Stimulated activated CD8-positive, alpha-beta memory T cell treated with anti-CD3 and anti-CD28 coated beads, Interleukin-15, amount 100 ng/mL, for 1 hour (primary cell): ENCODE measurements at places on chromosomes 2 and 18.

DNA sequence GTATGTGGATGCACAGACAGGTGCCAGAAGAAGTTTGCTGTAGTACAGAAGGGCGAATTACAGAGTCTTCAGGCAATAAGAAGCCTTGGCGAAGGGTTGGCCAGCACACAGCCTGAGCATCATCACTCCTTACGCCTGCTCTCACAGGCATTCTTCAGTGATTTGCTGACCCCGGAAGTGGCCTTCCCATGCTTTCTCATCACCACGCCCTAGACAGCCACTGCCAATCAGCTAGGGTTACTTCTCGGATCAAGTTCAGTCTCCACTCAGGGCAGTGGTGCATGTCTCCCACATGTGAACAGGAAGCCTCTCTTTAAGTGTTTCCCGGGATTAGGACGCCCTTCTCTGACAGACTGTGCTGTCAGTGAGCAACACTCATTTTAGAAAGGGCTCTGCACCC is 81.8 kb downstream of the C1QL2 start:
- no peak for DNase-seq

GRCh38 chr2:188235364-188235763 is 56.3 kb upstream of the GULP1 start:
- DNase-seq = no peak

DNA sequence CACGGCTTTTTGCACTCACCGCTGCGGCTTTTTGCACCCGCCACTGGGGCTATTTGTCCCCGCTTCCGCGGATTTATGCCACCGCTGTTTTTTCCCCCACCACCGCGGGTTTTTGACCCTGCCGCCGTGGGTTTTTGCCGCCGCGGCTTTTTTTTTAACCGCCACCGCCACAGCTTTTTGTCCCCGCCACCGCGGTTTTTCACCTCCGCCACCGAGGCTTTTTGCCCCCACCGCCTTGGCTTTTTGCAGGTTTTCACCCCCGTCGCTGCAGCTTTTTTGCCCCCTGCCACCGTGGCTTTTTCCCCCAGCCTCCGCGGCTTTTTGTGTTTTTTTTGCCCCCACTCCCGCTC is 2796.7 kb upstream of the TEKT4 start:
- DNase-seq = no peak

GRCh38 chr2:20635675-20636584 is 15.0 kb downstream of the HS1BP3 start:
- no peak for DNase-seq

DNA sequence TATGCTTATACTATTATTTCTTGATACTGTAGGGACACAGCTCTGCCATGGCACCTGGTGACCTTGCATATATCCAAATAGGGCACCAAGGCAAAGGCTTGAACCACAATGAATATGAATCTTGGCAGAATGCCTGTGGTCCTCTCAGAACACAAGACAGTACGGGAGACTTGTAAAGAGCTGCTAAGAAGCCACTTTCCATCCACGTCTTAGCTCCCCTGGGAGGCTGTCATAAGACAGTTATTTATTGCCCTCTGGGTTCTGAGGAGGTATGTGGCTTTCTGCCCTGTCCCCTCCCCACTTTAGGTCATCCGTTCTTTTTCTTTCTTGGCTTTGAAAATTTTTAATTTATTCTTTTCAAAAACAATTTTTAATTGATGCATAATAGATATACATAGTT is 29.8 kb upstream of the MRPL33 start:
- no peak for DNase-seq

DNA sequence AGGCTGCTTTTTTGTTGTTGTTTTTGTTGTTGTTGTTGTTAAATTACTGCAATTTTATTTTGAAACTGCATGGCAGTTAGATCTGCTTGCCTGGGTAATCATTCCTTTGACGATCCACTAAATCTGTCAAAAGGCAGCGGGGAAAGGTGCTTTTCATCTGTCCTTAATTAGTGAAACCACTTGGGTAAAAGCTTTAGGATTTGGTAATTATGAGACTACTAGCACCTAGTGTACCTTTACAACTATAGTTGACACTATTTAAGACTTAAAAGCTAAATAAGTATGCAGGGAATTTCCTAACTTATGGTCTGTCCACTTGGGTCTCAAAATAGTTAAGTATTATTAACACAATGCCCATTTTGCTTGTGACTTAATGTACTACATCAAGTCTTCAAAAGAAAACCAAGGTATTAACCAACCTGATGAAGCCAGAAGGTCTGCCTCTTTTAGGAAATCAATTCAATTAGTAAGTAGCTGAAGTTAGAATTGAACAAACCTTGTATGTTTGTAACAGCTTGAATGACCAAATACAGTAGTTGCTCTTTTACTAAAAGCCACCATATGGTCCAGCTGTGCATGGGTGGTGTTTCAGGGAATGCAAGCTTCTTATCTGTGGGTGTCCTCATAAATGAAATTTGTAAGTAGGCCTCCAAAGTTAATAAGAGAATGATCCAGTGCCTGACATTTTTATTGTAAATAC is 44.8 kb downstream of the NAB1 start:
- DNase-seq = no peak

GRCh38 chr2:19408592-19408991 is 50.2 kb upstream of the OSR1 start:
- DNase-seq = no peak

DNA sequence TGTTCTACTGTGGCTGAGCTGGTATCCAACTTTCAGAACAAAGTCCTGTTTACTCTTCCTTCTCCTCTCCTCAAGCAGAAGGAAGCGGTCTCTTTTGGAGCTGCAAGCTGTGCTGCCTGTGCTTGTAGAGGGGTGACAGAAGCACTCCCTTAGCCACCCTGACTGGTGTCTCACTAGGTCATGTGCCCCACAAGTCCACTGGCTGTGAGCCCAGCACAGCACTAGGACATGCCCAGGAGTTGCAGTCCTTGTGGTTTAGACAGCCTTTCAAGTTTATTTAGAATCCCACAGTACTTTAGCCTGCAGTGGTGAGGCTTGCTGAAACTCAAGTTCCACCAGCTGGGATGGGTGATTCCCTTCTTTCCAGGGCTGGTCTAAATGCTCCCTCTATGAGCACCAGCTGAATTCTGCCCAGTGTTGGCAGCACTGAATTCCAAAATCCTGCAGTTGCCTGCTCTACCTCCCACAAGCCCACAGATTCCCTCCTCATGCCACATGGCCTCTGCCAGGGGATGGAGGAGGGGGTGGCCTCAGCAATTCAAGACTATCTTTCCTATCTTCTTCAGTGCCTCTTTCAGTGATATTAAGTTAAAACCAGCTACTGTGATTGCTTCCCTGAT is 61.2 kb downstream of the CCDC85A start:
- no peak for DNase-seq

GRCh38 chr2:148493822-148494563 is 150.6 kb upstream of the EPC2 start:
- DNase-seq = no peak

- DNase-seq = no peak
Measured at GRCh38 chr18:42182728-42183700, 228.0 kb downstream of the PIK3C3 start.

DNA sequence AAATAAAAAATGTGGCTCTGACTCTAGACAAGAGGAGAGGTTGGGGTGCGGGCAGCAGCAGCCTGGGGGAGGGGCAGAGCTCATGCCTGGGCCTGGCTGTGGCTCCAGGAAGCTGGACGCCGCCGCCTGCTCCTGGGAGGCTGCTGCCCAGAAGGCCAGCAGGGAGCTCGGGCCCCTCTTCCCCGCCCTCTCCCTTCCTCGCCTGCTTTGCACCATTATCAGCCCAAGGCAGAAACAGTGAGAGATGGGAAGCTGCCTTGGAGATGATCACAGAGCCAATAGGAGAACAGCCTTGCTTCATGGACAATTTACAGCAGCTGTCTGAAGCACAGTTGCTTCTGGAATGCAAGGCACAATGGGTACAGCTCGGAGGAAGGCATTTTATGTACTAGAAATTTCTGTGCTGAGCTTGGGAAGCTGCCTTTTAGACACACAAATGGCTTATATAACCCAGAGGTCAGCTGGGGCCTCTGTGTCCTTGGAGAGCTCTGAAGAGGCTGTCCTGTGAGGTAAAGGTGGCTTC is 55.3 kb upstream of the AFF3 start:
- DNase-seq = no peak

DNA sequence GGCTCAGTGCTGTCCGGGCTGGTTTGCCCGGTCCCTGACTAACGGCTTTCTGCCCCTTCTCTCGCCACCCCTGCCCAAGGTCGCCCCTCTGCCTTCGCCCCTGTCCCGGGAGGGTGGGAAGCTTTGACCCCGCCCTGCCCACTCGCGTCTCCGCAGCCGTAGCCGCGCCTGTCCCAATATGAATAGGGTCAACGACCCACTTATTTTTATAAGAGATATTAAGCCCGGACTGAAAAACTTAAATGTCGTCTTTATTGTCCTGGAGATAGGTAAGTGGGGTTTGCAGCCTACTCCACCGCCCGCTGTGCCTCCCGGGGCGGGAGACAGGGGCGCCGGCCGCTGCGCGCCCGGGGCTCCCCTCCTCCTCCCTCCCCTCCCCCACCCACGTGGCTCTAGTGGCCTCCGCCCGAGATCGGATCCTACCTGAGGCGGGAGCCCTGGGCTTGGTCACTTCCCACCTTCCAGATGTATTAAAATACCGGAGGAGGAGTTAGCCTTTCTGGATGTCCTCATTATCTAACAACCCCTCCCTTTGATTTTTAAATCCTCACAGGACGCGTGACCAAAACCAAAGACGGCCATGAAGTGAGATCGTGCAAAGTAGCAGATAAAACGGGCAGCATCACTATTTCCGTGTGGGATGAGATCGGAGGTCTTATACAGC is 633 bp downstream of the NABP1 start:
- DNase-seq = peak; percentile 34

GRCh38 chr2:37619230-37619958 is 52.0 kb downstream of the CDC42EP3 start:
- no peak for DNase-seq

GRCh38 chr2:148813603-148814065 is 61.4 kb upstream of the KIF5C start:
- DNase-seq = peak; percentile 34

DNA sequence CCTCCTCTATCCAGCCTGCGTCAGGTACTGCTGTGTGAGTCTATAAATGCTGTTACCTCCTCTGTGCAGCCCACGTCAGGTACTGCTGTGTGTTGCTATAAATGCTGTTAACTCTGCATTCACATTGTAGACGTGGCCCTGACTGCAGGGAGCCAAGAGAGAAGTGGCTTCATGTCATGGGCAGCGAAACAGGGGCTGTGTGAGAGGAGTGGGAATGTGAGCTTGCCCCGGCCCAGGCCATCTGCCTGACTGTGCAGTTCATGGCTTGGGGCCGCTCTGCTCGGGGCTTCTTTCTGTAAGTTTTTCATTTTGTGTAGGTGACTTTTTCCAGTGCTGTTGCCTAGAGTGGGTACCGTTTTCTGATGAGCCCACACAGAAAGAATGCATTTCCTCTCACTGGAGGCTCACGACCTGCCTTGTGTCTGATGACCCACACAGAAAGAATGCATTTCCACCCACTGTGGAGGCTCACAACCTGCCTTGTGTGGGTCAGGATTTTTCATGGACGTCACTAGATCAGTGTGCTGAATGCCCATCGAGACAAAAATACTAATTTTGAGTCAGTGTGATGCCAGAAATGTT is 104.5 kb downstream of the SNTG2 start:
- DNase-seq = no peak

GRCh38 chr2:239264838-239265651 is 135.8 kb downstream of the HDAC4 start:
- peak; percentile 34 for DNase-seq

GRCh38 chr2:45134726-45135125 is 125.5 kb upstream of the SIX2 start:
- DNase-seq = no peak

- DNase-seq = no peak
Measured at GRCh38 chr2:23487735-23488492, 102.9 kb downstream of the KLHL29 start.

- DNase-seq = peak; percentile 38
Measured at GRCh38 chr2:191115391-191115790, 35.4 kb downstream of the STAT4 start.

DNA sequence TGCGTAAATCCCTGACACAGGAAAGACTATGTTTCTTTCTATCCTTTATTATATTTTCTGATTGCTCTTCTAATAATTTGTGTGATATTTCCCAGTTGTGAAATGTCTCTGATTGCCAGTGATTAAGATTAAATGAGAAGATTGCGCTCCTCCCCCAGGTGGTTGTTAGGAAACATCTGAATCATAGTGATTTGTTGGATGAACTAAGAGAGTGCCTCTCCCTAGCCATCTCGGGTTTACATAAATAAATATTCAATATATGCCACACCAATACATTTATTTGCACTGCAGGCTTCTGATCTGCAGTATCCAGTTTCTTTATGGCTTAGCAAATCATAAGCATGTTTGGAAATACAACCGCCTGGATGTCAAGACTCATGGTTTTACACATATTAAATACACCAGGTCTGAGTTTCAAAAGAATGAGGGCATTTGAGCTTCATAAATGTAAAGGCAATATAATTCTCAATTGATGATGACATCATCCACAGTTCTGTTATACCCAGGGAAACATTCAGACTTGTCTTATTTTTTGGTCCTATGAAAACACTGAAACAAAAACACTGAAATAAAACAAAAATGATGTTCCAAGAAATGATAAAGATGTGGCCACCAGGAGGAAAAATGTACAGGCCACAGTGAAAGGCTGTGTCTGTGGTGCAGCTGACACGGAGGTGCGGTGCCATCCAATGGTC is 826.7 kb upstream of the ACVR2A start:
- DNase-seq = no peak

- no peak for DNase-seq
Measured at GRCh38 chr18:5824370-5824984, 70.8 kb downstream of the TMEM200C start.

DNA sequence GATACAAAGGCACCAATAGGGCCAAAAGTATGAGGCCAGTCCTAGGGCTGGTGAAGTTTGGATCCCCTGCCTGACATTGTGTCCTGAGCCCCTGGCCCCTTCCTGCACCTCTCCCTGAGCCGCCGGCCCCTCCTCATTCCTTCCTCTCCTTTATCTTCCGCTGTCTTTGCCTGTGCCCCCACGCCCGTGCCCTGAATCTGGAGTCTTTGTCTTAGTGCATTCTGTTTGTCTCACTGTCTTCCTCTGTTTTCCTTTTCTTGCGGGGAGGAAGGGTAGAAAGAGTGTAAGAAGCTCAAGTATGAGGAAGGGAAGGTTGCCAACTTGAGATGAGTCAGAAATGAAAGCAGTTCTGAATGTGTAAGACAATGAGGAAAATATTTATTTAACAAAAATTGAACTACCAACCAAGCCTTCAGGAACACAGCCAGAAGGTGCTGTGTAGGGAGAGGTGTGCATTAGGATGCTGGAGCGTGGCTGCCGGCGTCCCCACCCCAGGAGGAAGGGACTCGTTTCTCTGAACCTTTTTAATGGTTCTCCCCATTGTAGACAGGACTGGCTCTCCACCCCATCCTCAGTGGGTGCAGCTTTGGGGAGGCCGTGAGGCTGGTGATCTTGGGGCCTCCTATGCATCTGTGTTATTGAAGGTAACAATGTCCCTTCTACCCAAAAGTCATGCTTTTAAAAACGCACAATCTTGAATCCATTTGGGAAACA is 133.1 kb downstream of the NEDD4L start:
- DNase-seq = no peak

GRCh38 chr2:120856421-120856862 is 120.8 kb downstream of the GLI2 start:
- no peak for DNase-seq

GRCh38 chr2:174120346-174120745 is 128.0 kb downstream of the OLA1 start:
- no peak for DNase-seq

- DNase-seq = no peak
Measured at GRCh38 chr2:165067643-165068486, 112.5 kb upstream of the SLC38A11 start.

- no peak for DNase-seq
Measured at GRCh38 chr2:228942856-228943255, 328.2 kb downstream of the PID1 start.

GRCh38 chr2:104858006-104858978 is 4.4 kb downstream of the POU3F3 start:
- DNase-seq = no peak
